ENCODE measurements at places on chromosomes 2 and 18. TPM values are rescaled to one million over a fixed set of nuclear protein-coding genes. Genes with fewer than 3 reads are reported as not detected.

The AQP12A gene
- not detected for total RNA-seq

The CYS1 gene
- total RNA-seq: 0.39 TPM

The RALB gene
- total RNA-seq: 48.4 TPM

The IL37 gene
- total RNA-seq: not detected

The BBS5 gene
- 12.1 TPM for total RNA-seq

The OTOS gene
- total RNA-seq: not detected

The HRH4 gene
- not detected for total RNA-seq

The RAB27B gene
- 7.5 TPM for total RNA-seq

The SIGLEC15 gene
- 1.0 TPM for total RNA-seq

The TMEM37 gene
- total RNA-seq: 9.8 TPM

The SULT1C2 gene
- total RNA-seq: not detected

The SCN7A gene
- total RNA-seq: 3.5 TPM

The C2orf80 gene
- not detected for total RNA-seq

The CLEC4F gene
- not detected for total RNA-seq

The FAM110C gene
- total RNA-seq: 0.16 TPM

The CRYBA2 gene
- not detected for total RNA-seq

The ERFE gene
- total RNA-seq: 2.4 TPM

The MC4R gene
- total RNA-seq: not detected

The B3GNT7 gene
- 0.80 TPM for total RNA-seq

The GALNT5 gene
- 7.6 TPM for total RNA-seq

The GALR1 gene
- not detected for total RNA-seq

The LYG1 gene
- not detected for total RNA-seq

The SLC4A5 gene
- 0.48 TPM for total RNA-seq

The C2orf78 gene
- not detected for total RNA-seq

The GRHL1 gene
- 0.65 TPM for total RNA-seq

The GPR39 gene
- total RNA-seq: not detected

The UBR3 gene
- total RNA-seq: 10.9 TPM

The C2orf66 gene
- not detected for total RNA-seq

The IL18R1 gene
- total RNA-seq: 3.1 TPM

The LAMA1 gene
- 16.0 TPM for total RNA-seq

The RGPD3 gene
- total RNA-seq: under 0.01 TPM

The RGPD4 gene
- not detected for total RNA-seq

The SCN9A gene
- 1.0 TPM for total RNA-seq

The SERPINB12 gene
- total RNA-seq: not detected

The TMEFF2 gene
- total RNA-seq: 0.96 TPM

The NT5C1B gene
- total RNA-seq: not detected

The LYG2 gene
- total RNA-seq: not detected

The G6PC2 gene
- total RNA-seq: not detected

The PTPN2 gene
- 29.2 TPM for total RNA-seq

The ANO7 gene
- total RNA-seq: 1.4 TPM

The CFAP53 gene
- 0.39 TPM for total RNA-seq

The GPBAR1 gene
- total RNA-seq: 0.26 TPM

The IHH gene
- total RNA-seq: not detected

The GYPC gene
- 93.2 TPM for total RNA-seq

The KCNG3 gene
- total RNA-seq: not detected

The TRIB2 gene
- total RNA-seq: 48.5 TPM

The TDRD15 gene
- total RNA-seq: not detected

The UNC80 gene
- not detected for total RNA-seq

The C2orf72 gene
- total RNA-seq: 0.26 TPM

The PLEKHH2 gene
- 5.2 TPM for total RNA-seq

The REG3G gene
- not detected for total RNA-seq

The LIMS3 gene
- 0.48 TPM for total RNA-seq

The PJVK gene
- total RNA-seq: 2.9 TPM

The MYOM1 gene
- total RNA-seq: 0.13 TPM

The DNPEP gene
- 48.9 TPM for total RNA-seq
